ENCODE measurements at places on chromosomes 6 and 20.
A peak's percentile ranks its signal among the peaks of the same experiment; 100 is the strongest.

DNA sequence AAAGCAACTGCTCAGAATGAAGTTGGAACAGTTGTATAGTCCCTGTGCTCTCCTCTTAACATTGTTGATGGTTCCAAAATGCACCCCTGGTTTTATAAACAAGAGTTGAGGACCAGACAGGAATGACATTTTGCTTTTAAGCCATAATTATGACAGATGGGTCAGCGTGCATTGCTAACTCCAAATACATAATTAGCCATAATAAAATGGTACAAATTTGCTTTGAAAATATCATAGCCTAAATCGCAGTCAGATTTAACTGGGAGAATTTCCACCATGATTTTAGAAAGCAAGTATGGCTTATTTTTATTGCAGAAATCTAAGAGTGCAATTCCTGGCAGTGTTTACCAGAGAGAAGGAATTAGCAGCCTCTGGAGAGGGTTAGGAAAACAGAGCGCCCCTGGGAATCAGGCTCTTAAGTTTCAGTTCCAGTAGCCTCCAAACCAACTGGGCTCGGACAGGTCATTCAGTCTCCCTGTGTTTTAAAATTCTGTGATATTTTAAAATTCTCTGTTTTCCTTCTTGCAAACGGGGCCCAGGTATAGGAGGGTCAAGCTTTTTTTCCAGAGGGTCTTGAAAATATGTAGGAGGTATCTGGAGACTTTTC, 302.3 kb downstream of the TBC1D7 start:
- no peak for DNase-seq

- DNase-seq: no peak
Measured at GRCh38 chr6:158787395-158787794, 31.8 kb downstream of the EZR start.

DNA sequence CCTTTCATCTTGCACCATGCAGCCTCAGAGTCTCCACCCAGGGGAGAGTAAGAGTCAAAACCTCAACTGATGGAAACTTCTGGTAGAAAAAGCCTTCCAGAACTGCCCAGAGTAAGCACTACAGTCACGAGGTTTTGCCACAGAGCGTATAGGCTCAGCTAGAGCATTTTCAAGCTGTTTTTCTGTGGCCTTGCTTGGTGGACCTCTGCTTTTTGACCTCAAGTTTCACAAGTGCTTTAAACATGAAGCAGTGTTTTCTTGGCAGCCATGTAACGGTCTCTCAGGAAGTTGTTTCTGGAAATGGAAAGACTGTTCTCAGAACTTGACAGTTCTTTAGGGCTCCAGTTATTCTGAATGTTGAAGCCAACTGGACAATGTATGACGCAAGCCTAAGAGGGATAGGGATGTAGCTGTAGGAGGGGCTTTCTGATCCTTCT, 146.5 kb downstream of the ZDHHC14 start:
- DNase-seq: no peak

- DNase-seq: no peak
Measured at GRCh38 chr20:2596673-2597279, 55.7 kb upstream of the NOP56 start.

GRCh38 chr6:31586599-31587281, 663 bp downstream of the LST1 start:
- peak; percentile 22 for DNase-seq

DNA sequence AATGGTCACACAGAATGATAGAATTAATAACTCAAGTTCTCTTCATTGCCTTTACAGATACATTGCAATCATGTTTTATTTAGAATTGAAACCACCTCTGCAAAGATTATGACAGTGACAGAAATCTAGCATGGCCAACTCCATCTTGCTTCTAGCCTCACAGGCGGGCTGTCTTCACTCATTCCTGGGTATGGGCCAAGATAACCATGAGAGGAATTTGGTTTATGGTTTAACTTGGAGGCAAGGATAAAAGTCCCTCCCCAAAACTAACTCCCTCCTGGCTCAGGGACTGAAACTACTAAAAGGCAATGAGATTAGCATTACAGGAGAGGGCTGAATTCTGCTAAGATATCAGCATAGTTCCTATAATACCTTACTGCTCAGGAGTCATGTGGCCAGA, 95.2 kb upstream of the CST7 start:
- DNase-seq: no peak

GRCh38 chr20:59033616-59034165, 1.6 kb upstream of the ATP5F1E start:
- no peak for DNase-seq
